ENCODE measurements at places on chromosomes 2 and 18.

- H3K27ac ChIP-seq = no peak overlapping the region
- no peaks in the 10 kb centered on the region for H3K4me1 ChIP-seq
- H3K27me3 ChIP-seq = no peaks in the 10 kb centered on the region
- H3K36me3 ChIP-seq = no peaks in the 10 kb centered on the region
- H3K4me3 ChIP-seq = no peak overlapping the region
Measured at GRCh38 chr2:182554950-182555349, 128.1 kb upstream of the PDE1A start.

- peak; percentile 38 for DNase-seq
- peaks cover 3% of the 10 kb centered on the region for H3K4me1 ChIP-seq
- no peaks in the 10 kb centered on the region for H3K27me3 ChIP-seq
- H3K36me3 ChIP-seq = no peaks in the 10 kb centered on the region
- H3K4me3 ChIP-seq = no peak overlapping the region
- no peak overlapping the region for H3K27ac ChIP-seq
Measured at GRCh38 chr2:230694241-230694640, 18.4 kb upstream of the CAB39 start.

DNA sequence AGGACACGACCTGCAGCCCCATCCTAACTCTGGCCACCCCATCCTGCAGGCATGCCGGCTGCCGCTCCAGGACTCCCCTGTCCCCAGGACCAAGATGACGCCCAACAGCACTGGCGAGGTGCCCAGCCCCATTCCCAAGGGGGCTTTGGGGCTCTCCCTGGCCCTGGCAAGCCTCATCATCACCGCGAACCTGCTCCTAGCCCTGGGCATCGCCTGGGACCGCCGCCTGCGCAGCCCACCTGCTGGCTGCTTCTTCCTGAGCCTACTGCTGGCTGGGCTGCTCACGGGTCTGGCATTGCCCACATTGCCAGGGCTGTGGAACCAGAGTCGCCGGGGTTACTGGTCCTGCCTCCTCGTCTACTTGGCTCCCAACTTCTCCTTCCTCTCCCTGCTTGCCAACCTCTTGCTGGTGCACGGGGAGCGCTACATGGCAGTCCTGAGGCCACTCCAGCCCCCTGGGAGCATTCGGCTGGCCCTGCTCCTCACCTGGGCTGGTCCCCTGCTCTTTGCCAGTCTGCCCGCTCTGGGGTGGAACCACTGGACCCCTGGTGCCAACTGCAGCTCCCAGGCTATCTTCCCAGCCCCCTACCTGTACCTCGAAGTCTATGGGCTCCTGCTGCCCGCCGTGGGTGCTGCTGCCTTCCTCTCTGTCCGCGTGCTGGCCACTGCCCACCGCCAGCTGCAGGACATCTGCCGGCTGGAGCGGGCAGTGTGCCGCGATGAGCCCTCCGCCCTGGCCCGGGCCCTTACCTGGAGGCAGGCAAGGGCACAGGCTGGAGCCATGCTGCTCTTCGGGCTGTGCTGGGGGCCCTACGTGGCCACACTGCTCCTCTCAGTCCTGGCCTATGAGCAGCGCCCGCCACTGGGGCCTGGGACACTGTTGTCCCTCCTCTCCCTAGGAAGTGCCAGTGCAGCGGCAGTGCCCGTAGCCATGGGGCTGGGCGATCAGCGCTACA lies 2.1 kb downstream of the GPBAR1 start:
- no peaks in the 10 kb centered on the region for H3K27me3 ChIP-seq
- no peak overlapping the region for H3K4me3 ChIP-seq
- H3K27ac ChIP-seq = no peak overlapping the region
- H3K4me1 ChIP-seq = peaks cover 44% of the 10 kb centered on the region
- no peak for DNase-seq

DNA sequence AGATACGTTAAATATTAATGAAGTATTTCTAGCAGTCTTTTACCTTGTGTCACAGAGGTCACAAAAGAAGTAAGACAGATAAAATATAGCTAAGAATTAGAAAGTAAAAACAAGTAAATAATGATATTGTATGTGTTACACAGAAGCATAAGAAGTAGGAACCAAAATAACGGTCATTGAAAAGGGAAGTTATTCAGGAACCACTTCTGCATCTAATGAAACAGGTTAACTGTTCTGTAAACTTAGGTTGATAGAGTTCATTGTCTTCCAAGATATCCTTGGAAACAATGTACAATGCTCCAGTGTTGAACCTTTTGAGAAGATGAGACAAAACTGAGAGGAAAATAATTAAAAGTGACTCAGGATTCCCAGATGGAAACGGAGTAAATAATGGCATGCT lies 57.1 kb upstream of the CD302 start:
- peaks cover 6% of the 10 kb centered on the region for H3K4me1 ChIP-seq
- H3K27me3 ChIP-seq = no peaks in the 10 kb centered on the region
- H3K36me3 ChIP-seq = no peaks in the 10 kb centered on the region
- no peak overlapping the region for H3K27ac ChIP-seq
- DNase-seq = no peak

DNA sequence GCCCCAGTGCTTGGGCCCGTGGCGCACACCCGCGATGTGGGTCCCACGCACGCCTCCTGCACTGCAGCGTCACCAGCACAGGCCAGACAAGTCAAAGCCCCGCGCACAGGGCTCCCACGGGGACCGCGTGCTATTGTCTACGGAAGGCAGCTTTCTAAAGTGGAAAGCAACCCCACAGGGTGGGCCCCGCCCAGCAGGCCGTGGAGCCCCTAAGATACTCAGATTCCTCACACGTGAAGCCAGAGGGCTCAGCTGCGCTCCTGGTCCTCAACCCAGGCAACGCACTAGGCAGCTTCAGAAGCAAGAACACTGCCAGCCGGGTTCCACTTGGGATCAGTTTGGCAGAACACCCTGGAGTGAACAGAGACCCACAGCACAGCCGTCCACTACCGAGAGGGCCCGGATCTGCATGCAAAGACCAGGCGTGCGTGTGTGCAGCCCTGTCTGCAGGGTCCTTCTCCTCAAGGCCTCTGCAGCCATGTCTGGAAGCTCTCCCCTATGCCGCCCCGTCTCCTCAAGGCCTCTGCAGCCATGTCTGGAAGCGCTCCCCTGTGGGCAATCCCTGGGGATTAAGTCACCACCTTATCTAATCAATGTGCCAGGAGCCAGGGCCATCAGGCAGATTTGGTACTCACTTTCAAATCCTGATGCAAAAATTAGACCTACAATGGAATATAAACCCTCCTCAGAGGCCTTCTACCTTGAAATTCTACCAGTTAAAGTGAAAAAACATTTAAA lies 231.3 kb downstream of the HDAC4 start:
- H3K27me3 ChIP-seq = no peaks in the 10 kb centered on the region
- no peak overlapping the region for H3K4me3 ChIP-seq
- no peak overlapping the region for H3K27ac ChIP-seq
- peaks cover 40% of the 10 kb centered on the region for H3K36me3 ChIP-seq

GRCh38 chr2:42446503-42447271 lies 47.1 kb downstream of the KCNG3 start:
- H3K4me1 ChIP-seq = no peaks in the 10 kb centered on the region
- no peak for DNase-seq
- no peaks in the 10 kb centered on the region for H3K27me3 ChIP-seq
- no peak overlapping the region for H3K4me3 ChIP-seq
- H3K36me3 ChIP-seq = no peaks in the 10 kb centered on the region

- H3K4me1 ChIP-seq = peaks cover 20% of the 10 kb centered on the region
- no peak overlapping the region for H3K4me3 ChIP-seq
Measured at GRCh38 chr2:160105366-160105765, 43.0 kb upstream of the PLA2R1 start.

- no peaks in the 10 kb centered on the region for H3K27me3 ChIP-seq
- H3K36me3 ChIP-seq = no peaks in the 10 kb centered on the region
- H3K27ac ChIP-seq = peak overlapping the region; percentile 59
- H3K4me3 ChIP-seq = no peak overlapping the region
- DNase-seq = no peak
- peaks cover 3% of the 10 kb centered on the region for H3K4me1 ChIP-seq
Measured at GRCh38 chr2:84866122-84866521, 14.8 kb downstream of the TRABD2A start.

- no peaks in the 10 kb centered on the region for H3K36me3 ChIP-seq
- no peak overlapping the region for H3K4me3 ChIP-seq
- no peaks in the 10 kb centered on the region for H3K27me3 ChIP-seq
- H3K27ac ChIP-seq = no peak overlapping the region
Measured at GRCh38 chr18:77105680-77106079, 26.9 kb downstream of the MBP start.

DNA sequence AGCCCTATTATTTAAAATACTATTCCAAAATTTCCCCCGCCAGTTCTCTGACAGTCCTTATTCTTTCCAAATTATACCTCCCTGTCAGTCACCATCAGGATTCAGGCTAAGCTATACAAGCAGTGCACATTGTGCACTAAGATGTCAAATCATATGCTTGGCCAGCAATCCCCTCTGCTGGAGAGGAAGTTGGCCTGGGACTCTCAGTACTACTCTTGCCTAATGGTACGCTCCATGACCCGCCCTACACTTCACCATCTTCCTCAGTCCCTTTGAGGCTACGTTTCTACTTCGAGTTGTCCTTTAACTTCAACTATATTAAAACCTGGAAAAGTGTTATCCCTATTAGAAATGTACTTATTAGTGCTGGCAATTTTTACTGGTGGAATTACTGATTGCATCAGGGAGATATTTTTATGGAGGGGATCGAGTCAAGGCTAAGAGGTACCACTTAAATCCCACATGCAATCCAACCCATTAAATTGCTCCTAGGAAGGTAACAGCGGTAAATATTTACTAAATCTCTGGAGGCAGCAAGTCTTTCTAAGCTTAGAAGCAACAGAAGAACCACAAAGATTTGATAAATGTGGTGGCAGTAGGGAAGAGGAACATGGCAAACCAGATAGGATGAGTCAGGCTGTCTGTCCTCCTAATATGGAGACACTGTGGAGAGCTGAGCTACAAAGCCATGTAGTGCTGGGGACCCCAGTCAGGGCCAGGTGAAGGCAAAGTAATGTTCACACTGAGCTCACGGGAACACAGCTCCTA lies 2.7 kb downstream of the USP40 start:
- H3K36me3 ChIP-seq = peaks cover 9% of the 10 kb centered on the region
- H3K27ac ChIP-seq = no peak overlapping the region
- H3K4me1 ChIP-seq = peaks cover 16% of the 10 kb centered on the region
- DNase-seq = no peak
- no peak overlapping the region for H3K4me3 ChIP-seq
- H3K27me3 ChIP-seq = no peaks in the 10 kb centered on the region

GRCh38 chr2:161041356-161041755 lies 118.9 kb upstream of the TANK start:
- no peak overlapping the region for H3K27ac ChIP-seq
- no peaks in the 10 kb centered on the region for H3K36me3 ChIP-seq
- no peak for DNase-seq
- no peaks in the 10 kb centered on the region for H3K27me3 ChIP-seq
- peaks cover 9% of the 10 kb centered on the region for H3K4me1 ChIP-seq
- no peak overlapping the region for H3K4me3 ChIP-seq

DNA sequence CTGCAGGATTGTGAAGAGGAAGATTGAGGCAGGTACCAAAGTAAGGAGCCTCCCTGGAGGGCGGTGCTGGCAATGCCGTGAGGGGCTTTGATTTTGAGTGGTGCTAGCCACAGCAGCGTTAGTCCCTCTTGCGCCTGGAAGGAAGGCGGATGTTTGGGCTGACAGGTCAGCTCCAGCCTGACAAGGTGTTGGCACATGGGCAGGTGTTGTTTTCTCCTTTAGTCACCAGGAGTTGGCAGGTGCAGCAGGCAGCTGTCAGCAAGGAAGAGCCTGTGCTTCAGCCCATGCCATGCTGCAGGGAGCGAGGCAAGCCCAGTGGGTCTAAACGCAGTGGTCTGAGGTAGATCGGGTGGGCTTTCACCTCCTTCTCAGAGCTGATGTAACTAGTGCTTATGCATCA lies 8.5 kb downstream of the SEC11C start:
- no peak for DNase-seq
- H3K4me1 ChIP-seq = no peaks in the 10 kb centered on the region
- peaks cover 16% of the 10 kb centered on the region for H3K36me3 ChIP-seq
- no peak overlapping the region for H3K4me3 ChIP-seq
- H3K27me3 ChIP-seq = no peaks in the 10 kb centered on the region

GRCh38 chr2:160334028-160334741 lies 134.1 kb upstream of the ITGB6 start:
- H3K27ac ChIP-seq = no peak overlapping the region
- H3K4me3 ChIP-seq = no peak overlapping the region
- no peaks in the 10 kb centered on the region for H3K27me3 ChIP-seq
- H3K36me3 ChIP-seq = no peaks in the 10 kb centered on the region
